Fibroblast of mammary gland (primary cell): ENCODE measurements at places on chromosomes 16 and 17.

- no peak for DNase-seq
Observed at GRCh38 chr17:75516619-75517296, 430 bp downstream of the TSEN54 start.

DNA sequence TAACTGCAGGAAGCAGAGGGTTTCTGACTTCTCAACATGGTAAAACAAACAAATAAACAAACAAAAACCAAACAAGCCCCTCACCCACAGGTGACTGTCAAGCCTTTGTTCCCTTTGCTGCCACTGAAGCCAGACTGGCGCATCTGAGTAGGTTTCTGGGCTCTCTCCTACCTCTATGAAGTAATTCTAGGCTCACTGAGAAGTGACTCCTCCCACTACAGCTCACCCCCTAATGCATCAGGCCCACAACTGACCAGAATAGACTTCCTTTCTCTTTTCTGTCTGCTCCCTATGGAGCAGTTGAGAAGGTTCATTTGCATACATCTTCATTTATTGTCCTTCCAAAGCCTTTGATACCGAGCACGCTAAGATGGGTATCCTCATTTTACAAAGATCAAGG is 77.0 kb upstream of the CCL2 start:
- no peak for DNase-seq

- no peak for DNase-seq
Observed at GRCh38 chr17:3762922-3763776, 37.8 kb downstream of the ITGAE start.

DNA sequence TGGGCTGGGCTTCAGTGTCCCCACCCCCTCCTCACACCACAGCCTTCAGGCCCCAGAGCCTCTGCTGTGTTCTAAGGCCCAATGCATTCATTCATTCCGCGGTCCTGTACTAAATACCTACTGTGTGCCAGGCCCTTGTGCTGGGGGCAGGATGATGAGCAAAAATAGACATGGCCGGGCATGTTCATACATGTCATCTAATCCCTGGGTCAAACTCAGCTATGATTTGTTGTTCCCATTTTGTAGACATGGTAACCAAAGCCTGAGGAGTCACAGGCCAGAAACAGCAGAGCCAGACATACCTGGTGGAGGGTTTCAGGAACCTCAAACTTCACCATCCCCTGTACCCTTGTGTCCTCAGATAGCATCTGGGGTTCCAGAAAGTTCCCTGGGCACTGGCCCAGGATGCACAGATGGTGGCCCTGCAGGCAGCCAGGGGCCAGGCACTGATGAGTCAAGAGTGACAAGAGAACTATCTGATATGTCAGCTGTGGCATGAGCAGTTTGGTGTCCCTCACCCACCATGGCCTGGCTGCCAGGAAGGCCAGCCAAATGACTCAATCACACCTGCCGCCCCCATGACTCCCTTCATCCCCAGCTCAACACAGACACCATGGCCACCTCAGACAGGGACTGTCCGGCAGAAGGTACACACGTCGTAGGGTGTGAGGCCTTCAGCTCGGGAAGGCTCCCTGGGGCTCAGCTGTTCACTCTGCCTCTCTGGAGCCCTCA is 2.7 kb upstream of the RRAD start:
- peak; percentile 43 for DNase-seq

GRCh38 chr17:60067871-60068270 is 10.8 kb downstream of the HEATR6 start:
- no peak for DNase-seq

DNA sequence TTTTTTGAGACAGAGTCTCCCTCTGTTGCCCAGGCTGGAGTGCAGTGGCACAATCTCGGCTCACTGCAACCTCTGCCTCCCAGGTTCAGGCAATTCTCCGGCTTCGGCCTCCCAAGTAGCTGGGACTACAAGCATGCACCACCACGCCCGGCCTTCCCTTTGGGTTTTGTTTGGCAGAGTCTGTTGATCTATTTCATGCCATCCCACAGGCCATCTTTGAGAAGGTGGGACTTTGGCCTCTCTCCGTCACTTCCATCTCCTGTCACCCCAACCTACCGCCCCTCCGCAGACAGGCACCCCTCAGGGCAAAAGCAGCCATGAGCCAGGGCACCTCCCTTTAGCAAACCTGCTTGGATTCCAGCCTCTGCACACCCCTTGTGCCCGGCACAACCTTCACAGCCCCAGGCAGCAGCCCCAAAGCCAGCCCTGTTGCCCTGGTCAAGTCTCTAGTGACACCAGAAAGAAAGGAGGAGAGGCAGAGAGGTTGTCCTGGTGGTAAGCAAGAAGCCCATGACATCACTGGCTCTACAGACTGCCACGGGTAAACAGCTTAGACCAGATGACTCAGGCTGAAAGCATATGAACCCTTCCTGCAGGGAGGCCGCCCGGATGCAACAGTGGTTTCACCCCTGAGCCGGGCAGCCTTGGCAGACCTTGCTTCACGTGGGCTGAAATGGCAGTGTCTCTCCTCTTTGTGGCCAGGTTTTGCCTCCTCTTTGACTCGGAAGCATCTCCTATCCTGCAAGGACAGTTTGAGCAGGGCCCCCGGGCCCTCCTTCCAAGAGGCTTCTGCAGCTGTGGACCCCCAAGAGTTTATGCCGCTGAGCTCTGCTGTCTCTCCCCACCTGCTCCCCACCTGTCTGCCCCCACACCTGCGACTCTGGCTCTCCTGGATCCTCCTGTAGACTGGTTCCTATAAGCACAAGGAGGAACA is 8.1 kb upstream of the TIMP2 start:
- peak; percentile 99 for DNase-seq

DNA sequence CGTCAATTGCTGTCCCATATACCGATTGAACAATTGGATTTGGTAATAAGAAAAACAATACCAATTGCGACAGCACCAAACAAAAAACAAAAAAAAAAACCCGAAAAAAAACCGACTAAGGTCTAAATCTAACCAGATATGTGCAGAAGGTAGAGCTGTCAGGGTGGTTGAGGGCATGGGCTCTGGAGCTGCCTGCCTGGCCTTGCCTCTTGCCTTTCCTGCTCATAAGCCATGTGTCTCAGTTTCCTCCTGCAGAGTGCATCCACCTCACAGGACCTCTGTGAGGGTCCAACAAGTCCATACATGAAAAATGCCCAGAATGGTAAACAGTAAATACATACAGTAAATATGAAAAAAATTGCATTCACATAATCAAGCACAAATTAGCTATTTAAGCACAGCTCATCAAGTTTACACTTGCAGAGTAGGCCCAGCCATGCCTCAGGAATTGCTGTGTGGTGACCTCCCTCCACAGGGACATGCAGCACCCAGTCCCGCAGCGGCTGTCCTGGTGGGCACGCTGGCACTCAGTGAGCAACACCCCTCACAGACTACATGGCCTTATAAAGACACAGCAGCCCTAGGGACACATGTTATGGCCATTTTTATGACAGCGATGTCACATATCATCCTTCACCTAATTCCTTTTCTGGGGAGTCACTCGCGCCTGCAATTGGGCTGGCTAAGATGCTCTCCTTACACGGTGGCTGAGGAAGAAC is 17.9 kb downstream of the TBC1D28 start:
- no peak for DNase-seq

DNA sequence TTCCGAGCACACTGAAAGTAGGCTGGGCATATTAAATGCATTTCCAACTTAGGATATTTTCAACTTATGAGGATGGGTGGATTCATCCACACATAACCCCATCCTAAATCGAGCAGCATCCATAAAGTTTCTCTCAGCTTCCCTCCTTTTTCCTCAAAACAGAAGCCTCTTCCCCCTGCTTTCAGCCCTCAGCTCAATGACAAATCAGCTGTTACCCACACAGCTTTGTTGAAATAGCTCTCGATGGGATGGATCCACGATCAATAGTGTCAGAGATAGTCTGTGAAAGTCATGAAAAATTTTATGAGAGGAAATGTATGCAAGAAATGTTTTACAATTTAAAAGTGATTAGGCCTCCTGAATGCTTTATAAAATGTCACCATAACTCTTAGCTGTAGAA is 2.5 kb downstream of the DHX33 start:
- DNase-seq: no peak

- no peak for DNase-seq
Observed at GRCh38 chr17:80474961-80475909, 1.2 kb downstream of the NPTX1 start.

- no peak for DNase-seq
Observed at GRCh38 chr16:85429776-85430522, 183.2 kb upstream of the GSE1 start.

DNA sequence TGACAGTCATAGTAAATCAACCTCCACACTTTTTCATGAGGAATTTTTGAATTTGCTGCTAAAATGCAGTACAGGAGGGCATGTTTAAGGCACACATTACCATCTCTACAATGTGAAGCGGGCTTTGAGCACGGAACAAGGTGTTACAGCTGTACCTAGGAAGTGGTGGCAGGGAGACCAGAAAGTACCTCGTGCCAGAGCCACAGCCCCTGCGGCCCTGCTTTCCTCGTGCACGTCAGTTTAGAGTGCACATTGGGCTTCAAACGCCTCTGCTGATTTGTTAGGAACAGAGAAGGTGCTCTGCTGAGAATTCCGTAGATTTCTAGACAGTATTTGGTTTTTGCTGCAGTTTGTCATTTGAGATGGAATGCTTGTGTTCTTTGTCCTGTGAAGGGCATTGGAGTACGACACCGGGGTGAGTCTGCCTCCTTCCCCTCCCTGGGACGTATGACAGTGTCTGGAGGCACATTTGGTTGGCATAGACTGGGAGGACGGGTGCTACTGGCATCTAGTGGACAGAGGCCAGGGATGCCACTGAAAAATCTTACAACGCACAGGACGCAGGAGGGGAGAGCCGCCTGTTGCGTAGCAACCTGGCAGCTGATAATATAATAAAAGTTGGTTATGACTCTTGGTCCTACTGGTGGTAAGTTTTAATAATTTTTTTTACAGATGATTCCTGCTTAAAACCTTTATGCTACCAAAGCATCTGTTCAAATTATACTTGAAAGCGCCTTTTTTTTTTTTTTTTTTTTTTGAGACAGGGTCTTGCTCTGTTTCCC is 9.1 kb downstream of the FOXK2 start:
- DNase-seq: peak; percentile 60

DNA sequence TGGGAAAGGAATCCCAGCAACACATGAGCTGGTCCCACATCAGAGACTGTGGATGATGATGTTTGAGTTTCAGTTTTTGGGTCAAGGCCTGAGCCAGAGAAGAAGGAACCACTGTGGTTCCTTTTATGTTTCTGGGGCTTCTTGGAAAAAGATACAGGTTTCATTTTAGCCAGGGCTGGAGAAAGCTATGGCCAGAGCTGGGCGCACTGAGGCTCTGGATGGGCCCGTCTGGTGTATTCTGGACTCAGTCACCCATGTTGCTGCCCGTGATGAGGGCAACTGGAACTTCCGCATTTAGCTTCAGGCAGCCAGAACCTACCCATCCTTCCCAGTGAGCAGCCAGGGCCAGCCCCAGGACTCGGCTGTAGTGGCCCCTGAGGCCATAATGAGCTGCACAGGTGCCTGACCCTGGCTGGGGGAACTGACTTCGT is 15.0 kb upstream of the PITPNA start:
- no peak for DNase-seq

- DNase-seq: no peak
Observed at GRCh38 chr16:74991593-74992403, 6.9 kb upstream of the WDR59 start.

GRCh38 chr16:68300734-68301459 is 9.8 kb downstream of the SLC7A6OS start:
- no peak for DNase-seq

DNA sequence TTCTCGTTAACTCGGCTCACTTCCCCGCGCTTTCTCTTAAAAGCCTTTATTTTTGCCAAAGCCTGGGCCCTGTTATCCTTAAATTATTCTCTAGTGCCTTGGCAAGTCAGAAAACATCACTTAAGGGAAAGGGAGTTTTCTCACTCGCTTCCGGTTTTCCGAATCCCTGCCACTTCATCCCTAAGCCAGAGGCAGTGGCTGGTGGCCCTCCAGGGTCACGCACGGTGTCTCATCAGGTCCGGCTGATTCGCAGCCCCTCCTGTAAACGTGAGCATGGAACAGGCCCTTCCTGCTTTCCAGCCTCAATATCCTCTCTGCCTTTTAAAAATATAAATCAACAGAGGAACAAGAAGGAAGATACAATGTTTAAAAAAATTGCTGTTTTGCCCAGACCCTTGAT is 142.5 kb upstream of the CHMP6 start:
- no peak for DNase-seq

- DNase-seq: peak; percentile 74
Observed at GRCh38 chr17:65177901-65178300, 40.7 kb downstream of the RGS9 start.

- DNase-seq: no peak
Observed at GRCh38 chr17:66755101-66755943, 79.6 kb upstream of the CACNG5 start.

DNA sequence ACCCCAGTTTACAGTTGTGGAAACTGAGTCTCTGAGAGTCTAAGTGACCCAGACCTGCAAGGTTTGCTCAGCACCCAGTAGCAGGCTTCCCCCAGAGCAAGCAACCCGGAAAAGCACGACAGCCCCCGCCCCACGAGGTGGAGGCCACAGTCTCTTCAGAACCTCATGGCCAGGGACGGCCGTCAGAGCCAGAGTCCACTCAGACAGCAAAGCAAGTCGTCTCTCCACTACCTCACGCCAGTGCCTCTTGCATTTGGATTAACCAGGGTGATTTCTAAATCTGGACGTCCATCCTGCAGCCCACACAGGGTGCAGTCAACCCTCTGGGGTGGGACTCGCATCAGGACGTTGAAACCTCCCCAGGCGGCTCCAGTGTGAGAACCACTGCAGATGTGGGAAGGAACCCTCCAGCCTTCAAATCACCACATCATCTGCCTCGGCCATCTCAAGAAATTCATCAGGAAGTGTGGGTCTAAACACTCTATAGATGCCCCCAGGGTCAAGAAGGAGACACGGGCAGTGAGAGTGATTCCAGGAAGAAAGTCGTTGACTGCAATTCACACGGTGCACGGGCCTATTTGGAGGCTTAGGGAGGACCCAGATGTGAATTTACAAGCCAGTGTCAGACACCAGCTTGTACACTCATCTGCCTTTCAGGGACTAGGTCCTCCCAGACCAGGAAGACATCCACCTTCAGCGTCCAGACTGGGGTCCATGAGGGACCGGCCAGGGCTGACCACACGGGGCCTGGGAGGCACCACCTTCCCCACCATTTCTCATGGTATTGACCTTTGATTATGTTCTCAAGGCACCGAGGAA is 20.2 kb upstream of the RBFOX3 start:
- no peak for DNase-seq

- DNase-seq: no peak
Observed at GRCh38 chr16:85824161-85825135, 25.0 kb downstream of the COX4I1 start.

GRCh38 chr17:73401911-73402310 is 90.1 kb upstream of the CDC42EP4 start:
- DNase-seq: peak; percentile 34

- no peak for DNase-seq
Observed at GRCh38 chr16:26762594-26762993, 304.1 kb upstream of the C16orf82 start.

- DNase-seq: peak; percentile 47
Observed at GRCh38 chr17:53749178-53749577, 73.5 kb upstream of the KIF2B start.
